ENCODE measurements at places on chromosomes 1 and 21.

- DNase-seq = no peak
Observed at GRCh38 chr1:208741296-208741695, 497.1 kb upstream of the PLXNA2 start.

DNA sequence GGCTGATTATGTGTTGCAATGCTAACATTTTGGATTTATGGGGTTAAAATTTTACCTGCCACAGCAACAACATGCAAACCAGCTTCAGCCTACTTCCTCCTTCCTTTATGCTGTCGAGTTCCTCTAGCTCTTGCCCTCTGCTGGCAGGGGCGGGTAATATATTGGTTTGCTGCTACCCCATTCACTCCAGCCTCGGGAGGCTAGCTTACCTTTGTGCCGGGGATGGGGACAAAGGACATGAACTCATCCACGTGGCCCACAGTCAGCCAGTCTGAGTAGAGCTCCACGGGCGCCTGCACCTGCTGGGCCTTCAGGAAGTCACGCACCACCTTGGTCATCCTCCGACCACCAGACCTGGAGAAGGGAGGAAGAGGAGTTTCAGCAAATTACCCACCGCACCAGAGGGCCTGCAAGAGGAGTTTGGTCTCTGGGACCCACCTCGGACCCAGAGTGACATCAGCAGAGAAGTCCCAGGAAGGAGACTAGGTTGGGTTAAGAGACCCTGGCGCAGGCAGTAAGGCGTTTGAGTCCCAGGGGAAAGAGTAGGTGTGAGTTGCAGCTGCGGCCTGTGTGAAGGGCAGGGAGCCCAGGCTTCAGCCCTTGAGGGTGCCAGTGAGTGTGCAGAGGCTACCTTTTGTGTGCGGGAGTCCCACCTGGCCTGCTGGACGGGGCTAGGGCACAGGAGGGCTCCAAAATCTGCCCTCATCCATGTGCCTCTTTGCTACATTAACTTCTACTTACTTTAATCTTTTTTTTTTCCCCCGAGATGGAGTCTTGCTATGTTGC is 21.8 kb upstream of the SDHB start:
- no peak for DNase-seq

DNA sequence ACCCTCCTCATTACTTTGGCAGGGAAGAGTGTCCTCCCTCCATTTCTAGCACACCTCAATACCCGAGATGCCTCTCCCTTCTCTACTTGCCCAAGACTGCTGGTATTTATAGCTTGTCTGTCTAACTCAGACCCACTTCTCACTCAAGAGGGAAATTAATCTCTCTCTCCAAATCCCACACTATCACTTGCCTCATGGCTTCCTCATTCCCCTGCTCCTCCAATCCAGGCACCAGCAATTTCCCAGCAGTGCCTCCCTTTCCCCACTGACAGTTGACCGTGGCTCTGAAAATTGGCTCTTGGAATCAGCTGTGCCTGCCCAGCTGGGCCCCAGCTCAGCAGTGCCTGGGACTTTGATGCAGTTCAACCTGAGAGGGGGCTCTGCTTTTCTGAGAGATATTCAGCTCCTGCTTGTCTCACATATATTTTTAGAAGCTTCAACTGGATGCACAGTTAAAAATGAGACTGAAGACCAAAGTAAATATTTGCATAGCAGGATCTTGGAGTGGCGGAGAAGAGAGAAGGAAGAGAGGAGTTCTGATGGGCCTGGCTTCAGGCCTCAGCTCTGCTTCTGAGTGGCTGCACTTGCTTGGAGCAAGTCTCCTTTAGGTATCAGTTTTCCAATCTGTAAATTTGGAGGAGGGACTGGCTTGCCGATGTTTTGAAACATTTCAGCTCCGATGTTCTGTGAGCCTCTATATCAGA is 81.1 kb upstream of the SPATA6 start:
- no peak for DNase-seq

DNA sequence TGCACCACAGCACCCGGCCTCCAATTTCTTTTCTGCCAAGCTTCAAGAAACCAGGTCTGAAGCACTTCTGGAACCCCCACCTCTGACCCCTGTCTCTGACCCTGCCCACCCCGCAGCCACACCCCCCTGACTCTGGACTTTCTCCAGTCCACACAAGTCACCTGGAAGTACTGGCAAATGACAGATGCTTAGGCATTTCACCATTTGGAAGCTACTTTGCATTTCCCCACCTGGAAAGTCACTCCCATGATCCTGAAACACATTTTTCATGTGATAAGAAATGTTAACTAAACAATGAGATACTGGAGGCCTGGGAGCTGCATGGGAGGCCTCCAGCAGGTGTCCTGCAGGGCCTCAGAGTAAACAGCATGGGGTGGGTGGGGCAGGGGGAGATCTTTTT is 45.7 kb downstream of the NTPCR start:
- no peak for DNase-seq

GRCh38 chr1:41314376-41315145 is 46.7 kb upstream of the FOXO6 start:
- DNase-seq = no peak

DNA sequence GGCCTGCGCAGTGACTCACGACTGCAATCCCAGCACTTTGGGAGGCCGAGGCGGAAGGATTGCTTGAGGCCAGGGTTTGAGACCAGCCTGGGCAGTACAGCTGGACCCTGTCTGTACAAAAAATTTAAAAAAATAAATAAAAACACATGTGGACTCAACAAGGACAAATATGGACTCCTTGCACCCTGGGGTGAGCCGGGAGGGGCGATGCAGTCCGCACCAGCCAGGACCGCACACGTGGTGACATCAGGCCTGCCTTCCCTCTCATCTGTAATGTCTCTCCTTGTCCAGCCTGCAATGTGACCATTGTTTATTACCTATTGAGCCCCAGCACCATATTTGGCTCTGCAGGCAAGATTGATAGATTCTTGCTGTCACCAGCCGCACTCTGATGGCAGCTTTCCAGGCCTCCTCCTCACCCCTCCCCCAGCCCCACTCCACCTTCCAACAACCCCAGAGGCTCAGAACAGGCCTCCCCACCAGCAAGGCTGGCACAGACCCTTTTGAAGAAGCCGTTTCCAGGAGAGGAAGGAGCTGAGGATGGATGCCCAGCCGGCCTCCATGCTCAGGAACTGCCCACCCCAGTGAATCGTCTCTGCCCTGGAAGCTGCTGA is 55.2 kb downstream of the IRF2BP2 start:
- no peak for DNase-seq

DNA sequence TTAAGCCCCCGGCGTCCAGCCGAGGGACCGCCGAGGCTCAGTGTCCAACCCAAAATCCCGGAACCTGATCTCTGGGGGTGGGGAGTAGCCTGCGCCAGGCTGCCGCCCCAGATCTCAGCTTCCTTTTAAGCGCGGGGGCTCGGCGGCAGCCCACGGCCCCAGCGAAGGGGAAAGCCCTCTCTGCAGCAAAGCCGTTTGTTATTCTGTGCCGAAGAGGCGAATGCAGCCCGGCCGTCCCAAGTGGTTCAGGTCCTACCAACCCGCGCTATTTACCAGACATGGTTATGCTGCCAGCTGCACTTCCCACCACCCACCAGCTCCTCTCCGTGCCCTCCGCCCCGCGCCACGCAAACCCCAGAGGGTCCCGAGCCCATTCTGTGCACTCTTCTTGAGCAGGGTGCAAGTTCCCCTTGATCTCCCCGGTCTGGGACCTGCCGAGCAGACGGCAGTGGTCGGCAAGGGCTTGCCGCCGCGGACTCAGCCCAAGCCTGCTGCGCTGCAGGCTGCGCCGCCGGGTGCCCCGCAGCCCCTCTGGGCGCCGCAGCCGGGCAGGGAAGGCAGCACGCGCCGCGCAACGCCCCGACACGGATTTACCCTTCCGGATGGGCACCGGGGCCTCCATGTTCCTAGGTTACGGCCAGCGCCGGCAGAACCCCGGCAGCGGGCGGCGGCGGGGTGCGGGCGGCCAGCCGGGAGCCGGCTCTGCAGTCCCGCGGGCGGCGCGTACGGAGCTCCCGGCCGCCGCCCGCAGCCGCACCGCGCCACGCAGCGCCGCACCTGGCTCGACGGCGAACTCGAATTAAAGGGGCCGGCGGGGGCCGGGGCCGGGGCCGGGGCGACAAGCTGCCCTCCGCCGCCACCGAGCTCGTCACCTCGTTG is 738 bp upstream of the KCNA2 start:
- DNase-seq = no peak

DNA sequence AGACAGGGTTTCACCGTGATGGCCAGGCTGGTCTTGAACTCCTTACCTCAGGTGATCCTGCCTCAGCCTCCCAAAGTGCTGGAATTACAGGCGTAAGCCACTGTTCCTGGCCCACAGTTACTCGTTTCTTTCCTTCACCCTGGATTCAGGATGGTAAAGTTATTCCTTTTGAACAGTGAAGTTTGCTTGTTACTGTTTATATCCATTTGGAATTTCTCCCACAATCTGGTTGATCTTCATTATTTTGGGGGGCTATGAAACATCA is 43.0 kb downstream of the WDR4 start:
- DNase-seq = no peak

- no peak for DNase-seq
Observed at GRCh38 chr21:46368533-46369285, 44.8 kb downstream of the PCNT start.

DNA sequence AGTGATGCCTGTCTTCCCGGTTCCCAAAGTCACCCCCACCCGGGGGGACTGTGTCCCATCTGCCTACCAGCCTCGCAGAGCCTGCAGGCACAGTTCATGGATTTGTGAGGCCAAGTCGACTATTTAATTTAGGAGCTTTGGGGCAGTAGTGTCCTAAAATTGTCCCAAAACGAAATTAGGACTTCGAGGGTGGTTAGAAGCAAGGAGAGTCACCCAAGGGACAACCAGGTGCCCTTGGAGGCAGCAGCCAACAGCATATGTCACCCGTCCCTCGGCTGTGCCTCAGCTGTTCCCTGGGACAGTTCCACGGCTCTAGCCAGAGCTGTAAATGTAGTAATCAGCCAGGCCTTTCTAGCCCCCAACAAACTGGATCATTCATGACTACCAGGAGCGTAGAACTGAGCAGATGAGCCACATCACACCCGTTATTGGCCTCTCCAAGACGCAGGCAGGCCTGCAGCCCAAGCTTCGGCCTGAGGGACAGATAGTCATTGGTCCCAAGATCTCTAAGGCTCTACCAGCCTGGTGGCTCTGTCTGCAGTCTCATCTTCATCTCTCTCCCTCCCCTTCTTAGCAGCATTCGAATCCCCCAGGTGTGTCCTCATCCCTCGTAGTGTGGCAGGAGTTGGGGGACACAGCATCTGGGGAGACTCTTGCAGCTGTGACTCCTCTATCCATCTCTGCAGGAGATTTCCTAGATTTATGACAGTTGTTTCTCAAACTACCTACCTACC is 2.9 kb downstream of the PAX7 start:
- no peak for DNase-seq

GRCh38 chr1:188708795-188709535 is 1768.7 kb downstream of the BRINP3 start:
- DNase-seq = no peak

DNA sequence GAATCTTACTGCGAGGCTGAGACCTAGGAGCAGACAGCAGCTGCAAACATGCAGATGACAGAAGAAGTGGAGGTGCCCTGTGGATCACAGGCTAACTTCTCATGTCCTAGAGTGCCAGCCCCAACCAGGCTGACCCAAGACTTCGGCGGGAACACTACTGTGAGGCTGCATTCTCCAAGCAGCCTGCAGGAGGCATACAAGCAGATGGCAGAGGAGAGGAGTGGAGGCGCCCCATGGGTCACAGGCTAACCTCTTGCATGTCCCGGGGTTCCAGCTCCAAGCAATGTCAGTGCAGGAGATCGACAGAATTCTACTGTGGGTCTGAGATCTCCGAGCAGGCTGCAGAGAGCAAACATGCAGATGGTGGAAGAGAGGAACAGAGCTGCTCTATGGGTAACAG is 98.1 kb upstream of the ZNF678 start:
- no peak for DNase-seq

DNA sequence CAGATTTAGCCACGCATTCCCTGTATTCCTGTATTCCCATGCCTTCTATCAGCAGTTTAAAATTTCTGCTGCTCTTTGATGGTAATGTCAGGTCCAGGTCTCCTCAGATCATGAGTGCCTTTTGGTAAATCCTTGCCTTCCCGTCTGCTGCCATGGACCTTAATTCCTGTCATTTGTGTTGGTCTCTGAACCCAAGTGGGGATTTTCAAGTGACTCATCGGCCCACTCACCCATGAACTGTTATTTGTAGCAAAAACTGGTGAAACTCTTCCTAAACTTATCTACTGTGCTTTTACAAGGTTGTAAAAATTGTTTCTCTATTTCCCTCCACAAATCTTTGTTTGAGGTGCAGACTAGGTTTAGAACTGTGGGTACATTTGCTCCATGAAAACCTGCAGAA is 47.4 kb downstream of the ACTN2 start:
- DNase-seq = no peak

- no peak for DNase-seq
Observed at GRCh38 chr1:41135196-41135947, 106.7 kb downstream of the SCMH1 start.

DNA sequence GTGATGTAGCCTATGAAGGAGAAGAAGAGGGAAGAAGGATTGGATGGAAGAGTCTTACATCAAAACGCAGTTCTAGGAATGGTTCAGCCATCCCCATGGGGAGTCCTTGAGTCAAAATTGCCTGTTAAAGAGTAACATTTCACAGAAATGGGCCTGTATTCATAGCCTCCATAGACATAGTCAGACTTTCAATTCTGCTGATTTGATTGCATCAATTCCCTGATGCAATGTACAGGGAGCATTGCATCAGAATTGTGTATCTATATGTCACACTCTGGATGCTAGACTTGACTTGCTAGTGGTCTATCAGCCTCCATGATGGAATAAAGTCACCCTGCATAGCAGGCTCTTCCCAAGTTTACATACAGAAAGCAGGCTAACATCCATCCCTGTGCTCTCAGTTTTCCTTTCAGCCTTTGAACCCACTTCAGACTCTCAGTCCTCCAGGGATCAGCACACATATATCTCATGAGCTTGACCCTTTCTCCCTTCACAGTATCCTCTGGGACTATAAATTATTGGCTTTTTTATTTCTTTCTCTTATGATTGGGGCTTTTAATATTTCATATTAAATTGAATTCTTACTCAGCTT is 1111.7 kb upstream of the B3GALT2 start:
- no peak for DNase-seq

DNA sequence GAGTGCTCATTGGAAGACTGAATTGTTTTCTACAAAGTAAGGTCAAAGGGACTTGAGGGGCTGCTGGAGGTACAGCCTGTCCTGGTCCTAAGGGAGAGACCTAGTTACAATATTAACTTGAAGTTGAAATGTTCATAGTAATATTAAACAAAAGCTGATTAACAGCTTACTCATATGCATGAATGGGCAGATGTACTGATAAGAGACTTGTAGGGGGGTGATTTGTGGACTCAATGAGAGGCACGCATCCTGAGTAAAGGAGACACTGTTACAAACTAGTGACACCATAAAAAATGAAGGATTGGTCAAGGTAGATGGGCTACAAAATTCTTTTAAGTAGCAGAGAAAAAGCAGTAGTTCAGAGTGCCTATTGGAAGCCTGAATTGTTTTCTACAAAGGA is 2.7 kb downstream of the HSD11B1 start:
- DNase-seq = no peak

- DNase-seq = no peak
Observed at GRCh38 chr1:39637361-39637760, 2.1 kb downstream of the HEYL start.

- DNase-seq = no peak
Observed at GRCh38 chr1:30048905-30049304, 674.5 kb downstream of the MATN1 start.

- no peak for DNase-seq
Observed at GRCh38 chr1:26887125-26887524, 3.0 kb downstream of the GPN2 start.

Data from GM04503 (cell line).